Hematopoietic multipotent progenitor cell treated with erythropoietin and hydrocortisone succinate and interleukin-3 and kit ligand, for 8 days (in vitro differentiated cells): ENCODE measurements at places on chromosomes 5 and 9.

GRCh38 chr5:102611312-102611711 lies 112.5 kb upstream of the SLCO6A1 start:
- DNase-seq, result no peak

DNA sequence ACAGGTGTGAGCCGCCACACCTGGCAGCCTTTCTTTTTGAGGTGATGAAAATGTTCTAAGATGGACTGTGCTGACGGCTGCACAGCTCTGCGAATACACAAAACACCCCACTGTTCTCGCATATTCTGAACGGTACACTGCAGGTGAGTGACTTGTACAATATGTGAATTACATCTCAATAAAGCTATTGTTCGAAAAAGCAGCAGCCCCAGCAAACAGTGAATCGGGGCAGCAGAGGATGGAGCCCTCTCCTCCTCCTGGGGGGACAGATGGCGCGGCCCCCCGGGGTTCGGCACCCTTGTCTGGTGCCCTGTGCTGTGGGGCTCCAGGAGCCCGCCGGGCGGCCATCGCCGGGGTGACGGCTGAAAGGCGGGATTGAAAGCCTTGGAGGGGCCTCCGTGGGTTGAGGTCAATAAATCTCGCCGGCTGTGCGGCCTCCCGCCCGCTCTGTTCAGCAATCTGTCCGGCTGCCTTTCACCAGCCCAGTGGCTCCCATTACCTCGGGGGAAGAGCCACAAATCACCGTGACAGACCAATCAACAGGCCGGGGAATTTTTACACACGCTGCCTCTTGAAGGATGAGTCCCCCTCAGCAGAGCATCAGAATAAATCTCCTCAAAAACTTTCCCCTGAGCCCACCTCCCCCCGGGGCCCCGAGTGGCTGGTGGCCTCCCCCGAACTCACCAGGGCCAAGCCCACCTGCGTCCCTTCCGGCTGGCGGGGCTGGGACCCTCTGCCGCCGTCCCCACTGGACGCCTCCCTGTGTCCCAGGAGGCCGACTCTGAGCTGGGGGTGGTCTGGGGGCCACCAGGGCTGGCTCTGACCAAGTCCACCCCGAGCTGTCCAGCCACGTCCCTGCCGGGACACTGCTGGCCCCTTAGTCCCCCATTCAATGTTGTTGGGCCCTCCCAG lies 37.8 kb upstream of the TMEM250 start:
- no peak for DNase-seq

DNA sequence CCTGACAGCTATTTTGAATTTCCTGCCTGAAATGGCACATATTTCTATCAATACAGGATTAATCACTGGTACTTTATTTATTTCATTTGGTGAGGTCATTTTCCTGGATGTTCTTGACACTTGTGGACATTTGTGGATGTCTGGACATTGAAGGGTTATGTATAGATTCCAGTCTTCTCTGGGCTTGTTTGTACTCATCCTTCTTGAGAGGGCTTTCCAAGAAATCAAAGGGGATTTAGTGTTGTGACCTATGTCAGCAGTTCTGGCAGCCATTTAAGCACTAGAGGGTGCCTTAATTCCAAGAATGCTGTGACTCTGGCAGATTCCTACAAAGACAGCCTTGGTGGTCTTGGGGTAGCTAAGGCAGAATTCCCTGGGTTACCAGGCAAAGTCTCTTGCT lies 259.7 kb downstream of the CSNK1G3 start:
- DNase-seq, result no peak

- DNase-seq, result no peak
Observed at GRCh38 chr5:158967541-158967940, 132.2 kb downstream of the EBF1 start.

DNA sequence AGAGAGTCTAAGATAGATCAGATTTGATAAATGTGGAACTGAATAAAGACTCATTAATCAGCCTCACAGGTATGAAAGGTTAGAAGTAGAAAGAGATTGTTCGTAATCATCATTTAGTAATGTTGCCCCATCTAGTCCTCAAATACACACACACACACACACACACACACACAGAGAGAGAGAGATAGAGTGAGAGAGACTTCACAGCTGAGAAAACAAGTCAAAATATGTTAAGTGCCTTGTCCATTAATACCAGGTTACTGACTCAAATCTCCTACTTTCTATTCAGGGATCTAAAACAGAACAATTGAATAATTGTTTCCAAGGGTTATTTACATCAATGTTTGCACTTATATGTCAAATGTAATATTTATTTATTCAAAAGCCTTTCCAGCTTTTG lies 284.6 kb downstream of the MRPS30 start:
- DNase-seq, result no peak

GRCh38 chr9:128556276-128556675 lies 3.9 kb downstream of the SPTAN1 start:
- DNase-seq, result no peak

GRCh38 chr9:137167747-137168572 lies 1.9 kb downstream of the LRRC26 start:
- peak; percentile 36 for DNase-seq

- peak; percentile 15 for DNase-seq
Observed at GRCh38 chr5:10421896-10422691, 19.6 kb upstream of the ROPN1L start.

DNA sequence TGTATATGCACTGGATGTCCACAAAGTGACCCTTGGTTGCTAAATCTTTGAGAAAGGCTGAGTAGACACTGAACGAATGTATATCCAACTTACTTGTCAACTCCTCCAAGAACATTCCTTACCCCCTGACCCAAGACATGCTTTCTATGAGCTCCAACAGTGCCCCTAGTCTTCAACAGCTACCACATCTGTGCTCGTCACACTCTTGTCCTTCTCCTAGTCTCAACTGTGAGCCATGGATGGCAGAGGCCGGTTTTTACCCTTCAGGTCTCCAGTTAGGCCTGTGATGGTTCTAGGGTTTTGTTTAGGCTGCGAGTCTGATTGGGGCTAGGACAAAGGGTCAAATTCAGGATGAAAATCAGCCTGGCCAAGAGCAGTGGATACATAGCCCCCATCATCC lies 19.0 kb upstream of the GPX3 start:
- no peak for DNase-seq

- DNase-seq, result no peak
Observed at GRCh38 chr9:83633676-83634075, 10.7 kb downstream of the IDNK start.

- DNase-seq, result peak; percentile 52
Observed at GRCh38 chr5:75509956-75510355, 1.5 kb downstream of the CERT1 start.

- DNase-seq, result no peak
Observed at GRCh38 chr9:89999176-89999533, 394.3 kb downstream of the GADD45G start.

DNA sequence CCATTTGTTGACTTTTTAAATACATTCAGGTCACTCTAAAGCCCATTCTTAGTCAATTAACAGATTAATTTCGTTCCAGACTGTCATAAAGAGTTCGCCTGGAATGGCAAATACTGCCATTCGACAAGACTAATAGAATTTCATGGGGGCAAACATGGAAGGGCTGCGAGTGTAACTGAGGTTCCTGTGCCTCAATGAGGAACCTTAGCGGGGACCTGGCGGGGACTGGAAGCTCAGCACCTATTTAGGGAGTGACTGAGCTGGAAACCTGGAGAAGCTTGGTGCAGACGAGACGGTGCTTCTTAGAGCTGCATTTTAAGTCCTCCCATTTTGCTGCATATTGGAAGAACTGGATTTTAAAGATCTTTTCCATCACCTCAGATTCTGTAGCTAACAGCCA lies 3.4 kb downstream of the VCAN start:
- DNase-seq, result no peak
